ENCODE measurements at places on chromosomes 3 and 15.

- peak; percentile 89 for DNase-seq
These were observed 86.2 kb upstream of the PIAS1 start for GRCh38 chr15:67967871-67968431.

GRCh38 chr3:194672876-194673275 is 885 bp upstream of the LSG1 start:
- no peak for DNase-seq

GRCh38 chr15:85412956-85413854 is 32.8 kb downstream of the AKAP13 start:
- DNase-seq, result peak; percentile 65

GRCh38 chr15:38148471-38148870 is 104.2 kb upstream of the SPRED1 start:
- no peak for DNase-seq

Measured in lower leg skin (tissue), 4 donors.